A549 (cell line): ENCODE measurements at places on chromosomes 1 and 21. TPM values are rescaled to one million over a fixed set of nuclear protein-coding genes. Genes with fewer than 3 reads are reported as not detected.

Gene REN
- not detected in 3 replicates for polyA plus RNA-seq

Gene KLHDC7A
- 2.3 to 2.9 TPM (median 2.3 TPM) in 3 replicates for polyA plus RNA-seq

Gene DUSP10
- polyA plus RNA-seq = 3.4 to 5.4 TPM (median 5.2 TPM) in 3 replicates

DNA sequence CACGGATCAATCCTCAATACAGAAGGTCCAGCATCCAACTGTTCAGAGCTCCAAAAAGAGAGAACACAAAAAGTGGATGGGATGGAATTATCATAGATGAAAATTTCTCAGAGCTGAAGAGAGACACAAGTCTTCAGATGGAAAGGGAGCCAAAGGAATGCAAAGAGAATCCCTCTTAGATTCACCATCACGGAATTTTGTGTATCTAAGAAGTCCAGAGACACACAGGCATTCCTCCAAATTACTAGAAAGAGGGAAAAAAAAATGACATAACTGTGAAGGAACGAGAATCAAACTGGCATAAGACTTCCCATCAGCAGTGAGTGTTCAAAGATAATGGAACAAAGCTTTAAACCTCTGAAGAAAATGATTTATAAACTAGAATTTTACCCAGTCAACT, 101.2 kb downstream of the ZSCAN20 start:
- DNase-seq = no peak

DNA sequence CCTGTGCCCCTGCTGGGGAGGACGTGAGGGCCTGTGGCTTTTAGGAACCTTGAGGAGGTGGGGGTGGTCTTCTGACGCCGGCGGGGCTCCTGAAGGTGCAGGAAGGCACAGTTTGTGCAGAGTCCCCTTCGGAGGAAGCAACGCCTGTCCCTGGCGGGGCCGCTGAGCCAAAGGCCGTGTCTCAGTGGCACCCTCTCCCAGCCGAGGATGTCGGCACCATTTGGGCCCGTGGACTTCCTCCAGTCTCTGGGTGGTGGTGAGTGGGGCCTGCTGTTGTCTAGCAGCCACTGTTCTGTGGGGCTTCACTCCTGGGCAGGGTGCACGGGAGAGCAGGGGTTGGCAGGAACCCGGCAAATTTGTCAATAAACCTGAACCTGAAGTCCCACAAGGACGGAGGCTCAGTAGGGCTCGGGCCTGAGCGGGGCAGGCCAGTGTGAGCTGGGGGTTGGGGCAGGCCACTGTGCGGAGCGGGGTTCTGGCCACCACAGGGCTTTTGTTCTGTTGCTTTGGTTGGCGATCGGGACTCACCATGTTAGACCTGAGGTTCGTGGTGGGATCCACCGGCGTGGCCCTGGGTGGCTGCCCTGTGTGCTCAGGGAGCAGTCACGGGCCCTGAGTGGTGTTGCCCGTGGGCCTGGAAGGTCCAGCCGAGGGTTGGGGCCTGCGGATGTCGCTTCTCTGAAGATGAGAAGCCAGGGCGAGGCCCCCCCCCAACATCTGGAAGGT, 64.8 kb downstream of the SKI start:
- no peak for DNase-seq

GRCh38 chr1:112710159-112710558, 3.2 kb upstream of the RHOC start:
- no peak for DNase-seq

DNA sequence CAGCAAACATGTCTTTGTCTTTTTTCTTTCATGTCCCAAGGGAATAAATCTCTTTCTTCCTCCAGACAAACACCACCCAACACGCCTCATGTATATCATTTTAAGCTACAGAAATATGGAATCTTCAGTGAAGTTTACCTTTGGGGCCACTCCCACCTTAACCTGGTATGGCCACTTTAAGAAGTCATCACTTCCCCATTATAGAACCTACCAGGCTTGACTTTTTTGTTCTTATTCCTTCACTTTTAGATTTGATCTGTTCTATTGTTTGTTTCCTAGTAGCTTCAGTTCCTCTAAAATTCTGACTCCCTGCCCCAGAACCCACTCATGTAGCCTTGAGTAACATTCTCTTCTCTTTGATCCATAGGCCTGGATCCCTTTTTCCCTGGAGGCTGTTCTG, 226.3 kb downstream of the HLX start:
- DNase-seq = no peak

GRCh38 chr1:145714524-145715111, 4.7 kb upstream of the CD160 start:
- DNase-seq = no peak

- DNase-seq = no peak
Measured at GRCh38 chr1:117632269-117633067, 26.6 kb downstream of the TENT5C start.
